Kidney tubule cell (primary cell): ENCODE measurements at places on chromosomes 1 and 21.

DNA sequence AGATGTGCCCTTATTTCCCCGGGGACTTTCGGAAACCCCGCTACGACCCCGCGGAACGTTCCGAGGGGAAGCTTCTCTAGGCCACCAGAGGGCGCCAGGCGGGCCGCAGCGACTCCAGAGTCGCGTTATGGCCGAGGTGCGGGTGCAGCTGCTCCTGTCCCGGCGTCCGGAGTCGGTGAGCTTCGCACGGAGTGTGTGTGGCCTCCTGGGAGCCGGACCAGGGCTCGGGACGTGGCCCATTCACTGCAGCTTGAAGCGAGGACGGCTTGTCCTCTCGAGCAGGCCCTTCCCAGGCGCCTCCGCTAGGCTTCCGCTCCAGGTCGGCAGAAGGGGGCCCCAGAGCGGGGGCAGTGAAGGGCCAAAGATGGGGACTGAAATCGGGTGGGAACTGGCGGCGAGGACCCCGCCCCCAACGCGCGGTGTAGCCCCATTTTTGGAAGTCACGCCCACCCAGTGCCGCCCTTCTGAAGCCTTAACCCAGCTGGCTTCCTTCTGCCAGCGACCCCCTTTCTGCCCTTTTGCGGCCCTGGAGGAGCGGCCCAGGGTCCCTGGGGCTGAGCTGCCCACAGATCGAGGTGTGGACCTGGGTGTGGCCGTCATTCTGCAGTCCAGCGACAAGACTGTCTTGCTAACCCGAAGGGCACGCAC is at the start of gene NUDT17:
TSS of gene NUDT17 (plus strand) at position 117 of the 648 bp plus-strand sequence. CDS start at position 128, 11 bp downstream.
- DNase-seq, result peak; percentile 78

DNA sequence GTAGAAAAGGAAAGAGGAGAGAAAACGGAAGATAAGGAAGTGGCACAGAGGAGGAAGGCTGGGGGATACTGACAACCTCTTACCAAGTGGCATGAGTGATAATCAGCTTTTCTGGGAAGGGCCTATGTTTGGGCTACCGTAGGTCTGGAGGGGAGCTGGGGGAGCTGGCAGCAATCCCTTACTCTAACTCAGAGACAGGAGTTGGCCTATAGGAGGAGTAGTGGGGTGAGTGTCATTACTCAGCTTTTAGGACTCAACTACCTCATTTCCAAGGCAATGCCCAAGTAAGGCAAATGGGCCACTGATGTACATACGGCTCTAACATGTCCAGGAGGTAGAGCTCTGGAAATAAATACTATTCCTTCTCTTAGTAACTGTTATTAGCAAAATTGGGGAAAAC is 48.7 kb upstream of the DMRTA2 start:
- no peak for DNase-seq

GRCh38 chr1:23867542-23867894 is 572 bp downstream of the FUCA1 start:
- DNase-seq, result peak; percentile 9

- no peak for DNase-seq
Measured at GRCh38 chr1:23211955-23212354, 5.3 kb downstream of the HTR1D start.

GRCh38 chr1:182304218-182304617 is 87.4 kb downstream of the GLUL start:
- no peak for DNase-seq

DNA sequence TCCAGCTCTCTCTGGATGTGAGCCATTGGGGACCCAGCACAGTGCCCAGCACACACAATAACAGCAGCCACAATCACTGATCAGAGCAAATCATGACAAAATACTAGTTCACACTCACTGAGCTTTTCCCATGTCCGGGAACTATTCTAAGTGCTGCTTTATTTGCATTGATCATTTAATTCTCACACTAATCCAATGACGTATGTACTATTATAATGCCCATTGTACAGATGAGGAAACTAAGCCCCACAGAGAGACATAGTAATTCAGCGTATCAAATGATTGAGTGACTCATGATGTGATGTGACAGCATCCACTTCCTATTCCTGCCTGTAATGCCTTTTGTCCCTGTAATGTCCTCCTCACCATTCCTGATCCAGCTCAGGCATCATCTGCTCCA is 1.9 kb upstream of the S100A8 start:
- DNase-seq, result no peak

GRCh38 chr1:151728151-151729054 is 7.1 kb downstream of the RIIAD1 start:
- no peak for DNase-seq

GRCh38 chr1:95257758-95258157 is 23.7 kb downstream of the RWDD3 start:
- DNase-seq, result peak; percentile 24

DNA sequence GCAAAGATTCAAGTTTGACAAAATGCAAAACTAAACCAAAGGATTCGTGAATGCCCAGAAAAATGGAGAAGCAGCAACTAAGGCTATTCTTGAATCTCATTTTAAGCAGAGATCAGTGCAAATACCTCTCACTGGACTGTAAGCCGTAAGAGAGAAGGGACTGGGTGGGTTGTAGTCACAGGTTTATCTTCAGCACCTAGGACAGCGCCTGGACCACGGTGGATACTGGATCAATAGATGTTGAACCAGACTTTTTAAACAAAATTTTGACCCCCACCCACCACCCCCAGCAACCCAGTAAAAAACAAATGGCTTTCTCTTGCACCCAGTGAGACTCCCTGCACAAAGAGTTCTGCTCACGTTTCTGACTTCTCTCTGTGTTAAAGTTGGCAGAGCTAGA is 347.1 kb downstream of the AJAP1 start:
- no peak for DNase-seq

DNA sequence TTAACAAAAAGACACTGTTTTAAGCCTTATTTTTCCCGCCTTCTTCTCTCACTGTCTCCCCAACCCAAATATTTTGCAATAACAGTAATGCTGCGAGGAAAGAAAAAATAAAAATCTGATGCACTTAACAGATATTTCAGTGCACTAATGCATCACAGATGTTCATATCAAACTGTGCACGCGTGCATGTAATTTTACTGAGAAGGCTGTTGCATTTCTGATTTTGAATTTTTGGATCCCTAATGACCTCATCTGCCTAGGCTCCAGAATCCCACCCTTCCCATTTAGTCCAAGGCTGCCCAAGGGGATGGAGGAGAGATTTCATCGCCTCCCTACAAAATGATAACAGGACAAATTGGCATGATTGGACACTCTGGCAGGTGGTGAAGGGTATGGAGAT is 5.5 kb downstream of the TRABD2B start:
- DNase-seq, result no peak

DNA sequence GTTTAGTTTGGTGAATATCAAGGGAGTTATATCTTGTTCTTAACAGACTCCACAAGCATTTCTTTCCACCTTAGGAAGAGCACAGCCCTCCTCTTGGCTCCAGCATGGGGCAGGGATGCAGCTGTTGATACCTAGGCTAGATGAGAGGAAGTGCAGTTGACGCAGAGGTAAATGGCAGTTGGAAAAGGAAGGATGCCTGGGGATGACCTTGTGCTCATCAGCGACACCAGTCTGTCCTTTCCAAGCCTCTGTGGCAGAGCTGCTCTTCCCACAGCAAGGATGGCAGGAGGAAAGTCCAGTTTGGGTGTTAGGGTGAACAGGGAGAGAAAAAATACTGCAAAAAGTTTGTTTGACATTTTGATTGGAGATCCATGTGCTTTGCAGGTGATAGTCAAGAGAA is 6.2 kb downstream of the PROX1 start:
- no peak for DNase-seq

DNA sequence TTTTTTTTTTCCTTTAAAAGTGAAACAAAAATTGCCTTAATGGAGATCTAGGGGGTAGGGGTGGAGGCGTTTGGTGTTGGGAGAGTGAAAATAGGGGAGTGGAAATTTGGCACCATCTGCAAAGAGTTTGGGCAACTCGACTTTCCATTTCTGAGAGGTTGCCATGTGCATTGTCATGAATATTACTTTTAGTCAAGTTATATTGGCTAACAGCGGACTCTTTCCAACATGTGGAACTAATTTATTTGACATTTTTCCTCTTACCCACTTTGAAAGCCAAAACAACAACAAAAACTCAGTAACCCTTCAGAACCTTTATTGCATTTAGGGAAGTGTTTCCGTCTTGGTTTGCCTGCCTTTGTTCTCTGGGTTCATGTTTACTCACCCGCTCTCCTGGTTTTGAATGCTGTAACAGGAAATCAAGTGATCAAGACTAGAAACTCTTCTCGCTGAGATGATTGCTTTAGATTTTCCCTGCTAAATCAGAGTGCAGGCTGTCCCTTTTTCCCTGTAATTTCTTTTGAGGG is 70.4 kb downstream of the CACHD1 start:
- DNase-seq, result peak; percentile 40

- peak; percentile 97 for DNase-seq
Measured at GRCh38 chr1:100188617-100189016, 10.6 kb upstream of the LRRC39 start.

- DNase-seq, result peak; percentile 85
Measured at GRCh38 chr1:159429074-159429861, 2.7 kb upstream of the OR10J4 start.

DNA sequence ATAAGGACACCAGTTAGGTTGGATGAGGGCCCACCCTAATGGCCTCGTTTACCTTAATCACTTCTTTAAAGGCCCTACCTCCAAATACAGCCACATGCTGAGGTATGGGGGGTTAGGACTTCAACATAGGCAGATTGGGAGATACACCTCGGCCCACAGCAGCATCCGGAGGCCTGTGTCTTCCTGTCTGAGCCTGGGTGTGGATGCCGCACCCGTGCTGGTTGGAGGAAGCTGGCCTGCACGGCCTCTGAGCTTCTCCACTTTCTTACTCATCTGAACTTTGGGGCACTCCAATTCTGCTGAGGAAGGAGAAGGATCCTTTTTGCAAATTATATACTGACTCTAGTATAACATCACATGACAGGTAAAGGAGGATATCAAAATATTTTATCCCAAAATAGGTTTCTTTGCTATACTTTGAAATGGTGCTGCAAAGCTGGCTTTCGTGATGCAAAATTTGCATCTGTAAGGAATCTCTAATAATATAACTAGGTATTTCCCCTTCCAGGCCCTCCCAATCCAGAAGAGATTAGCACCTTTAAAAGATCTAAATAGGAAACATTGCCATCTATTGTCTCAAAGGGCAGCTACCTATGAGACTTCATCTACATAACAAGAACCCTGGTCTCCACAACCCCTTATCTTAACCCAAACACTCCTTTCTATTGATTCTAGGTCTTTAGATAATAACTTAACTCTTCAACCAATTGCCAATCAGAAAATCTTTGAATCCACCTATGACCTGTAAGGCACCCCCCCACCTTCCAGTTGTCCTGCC is 247.6 kb downstream of the KCNJ6 start:
- no peak for DNase-seq

- no peak for DNase-seq
Measured at GRCh38 chr21:35927262-35927661, 133.1 kb downstream of the SETD4 start.

- DNase-seq, result no peak
Measured at GRCh38 chr1:50454911-50455310, 31.7 kb upstream of the DMRTA2 start.

DNA sequence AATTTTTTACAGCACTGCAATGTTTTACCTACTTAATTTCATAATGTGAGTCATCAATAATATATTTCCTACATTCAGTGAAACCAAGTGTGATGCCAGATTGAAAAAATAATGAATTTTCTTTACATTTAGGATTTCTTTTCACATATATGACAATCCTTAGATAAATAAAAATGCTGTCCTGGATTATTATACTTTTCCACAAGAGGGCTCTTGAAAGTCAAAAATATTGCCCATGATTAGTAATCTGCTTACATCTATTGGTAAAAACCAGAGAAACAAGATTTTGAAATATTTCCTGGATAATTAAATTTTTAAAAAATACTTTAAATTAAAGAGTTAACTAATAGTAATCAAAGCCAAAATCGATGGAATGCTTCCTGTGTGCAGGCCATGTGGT is 86.8 kb upstream of the PLPPR4 start:
- no peak for DNase-seq

DNA sequence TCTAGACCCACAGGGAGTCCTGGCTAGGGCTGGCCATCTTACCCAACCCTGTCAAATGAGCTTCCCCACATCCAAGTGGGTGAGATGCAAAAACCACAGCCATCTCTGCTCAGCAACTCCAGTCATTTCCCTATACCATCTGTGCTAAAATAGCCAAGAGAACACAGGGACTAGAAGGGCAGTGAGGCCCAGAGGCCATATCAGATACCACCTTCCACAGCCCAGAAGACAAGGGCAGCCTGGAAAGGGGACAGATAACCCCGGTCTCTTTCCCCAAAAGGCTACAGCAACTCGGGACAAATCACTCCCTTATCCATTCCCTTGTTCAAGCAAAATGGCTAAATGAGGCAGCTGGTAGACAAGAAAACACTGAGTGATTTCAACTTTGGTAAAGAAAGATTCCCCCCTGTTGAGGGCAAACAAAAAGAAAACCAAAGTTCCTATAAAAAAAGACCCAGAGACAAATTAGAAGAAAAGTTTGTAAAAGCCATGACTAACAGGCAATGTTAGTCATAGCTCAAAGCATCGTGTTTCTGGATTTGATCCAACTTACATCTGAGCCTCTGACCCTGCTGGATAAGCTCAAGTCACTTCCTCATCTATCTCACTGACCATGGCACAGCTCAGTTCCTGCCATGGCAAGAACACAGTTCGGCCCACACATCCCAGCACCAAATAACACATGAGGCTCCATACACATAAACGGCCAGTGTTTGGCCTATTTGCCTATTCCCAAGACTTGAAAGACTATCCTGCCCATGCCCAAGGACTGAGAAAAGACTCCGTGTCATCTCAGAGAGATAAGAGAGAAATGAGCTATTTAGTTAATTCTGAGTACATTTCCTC is 3.1 kb downstream of the LAMB3 start:
- peak; percentile 95 for DNase-seq

DNA sequence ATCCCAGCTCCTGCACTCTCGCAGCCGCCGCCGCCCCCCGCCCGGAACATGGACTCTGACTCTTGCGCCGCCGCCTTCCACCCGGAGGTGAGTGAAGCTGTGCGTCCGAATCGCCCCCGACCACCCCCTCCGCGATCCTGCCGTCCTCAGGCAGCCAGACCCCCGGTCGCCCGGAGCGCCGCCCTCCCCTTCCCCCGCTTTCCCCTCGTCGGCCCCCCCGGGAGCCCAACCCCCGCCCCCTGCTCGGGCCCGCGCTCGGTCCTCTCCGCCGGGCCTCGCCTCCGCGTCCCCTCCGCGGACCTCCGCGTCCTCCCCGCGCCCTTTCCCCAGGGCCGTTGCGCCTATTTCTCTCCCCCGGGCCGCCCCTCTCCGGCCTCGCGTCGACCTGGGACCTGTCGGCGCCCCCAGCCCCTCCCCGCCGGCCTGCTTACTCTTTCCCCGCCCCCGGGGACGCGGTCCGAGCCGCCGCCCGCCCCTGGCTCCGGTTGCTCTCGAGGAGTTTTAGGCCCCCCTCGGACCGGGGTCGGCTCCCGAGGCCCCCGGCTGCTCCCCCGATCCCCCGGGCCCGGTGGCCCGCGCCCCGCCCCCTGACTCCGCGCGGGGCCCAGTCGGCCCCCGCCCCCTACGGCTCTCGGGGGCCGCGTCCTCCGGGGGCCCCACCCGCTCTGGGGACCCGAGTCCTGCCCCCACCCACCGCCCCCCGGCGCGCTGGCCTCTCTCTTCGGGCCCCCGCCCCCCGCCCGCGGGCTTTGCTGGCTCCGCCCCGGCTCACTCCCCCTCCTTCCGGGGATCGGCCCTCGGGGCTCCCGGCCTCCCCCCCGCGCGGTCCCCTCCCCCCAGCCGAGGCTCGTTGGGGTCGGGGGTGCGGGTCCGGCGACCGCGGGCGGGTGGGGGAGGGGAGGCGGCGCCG is 743 bp downstream of the PHF13 start:
- no peak for DNase-seq

- DNase-seq, result peak; percentile 52
Measured at GRCh38 chr1:113207019-113207418, 134.0 kb downstream of the LRIG2 start.
